ENCODE measurements at places on chromosomes 1 and 21. TPM values are rescaled to one million over a fixed set of nuclear protein-coding genes. Genes with fewer than 3 reads are reported as not detected.
A peak's percentile ranks its signal among the peaks of the same experiment; 100 is the strongest.

Gene USH2A
- total RNA-seq, result not detected

GRCh38 chr1:37486680-37487618 is 12.6 kb downstream of the ZC3H12A start:
- DNase-seq, result peak; percentile 90

GRCh38 chr1:16521288-16521583 is 7.2 kb upstream of the RNU1-1 start:
- DNase-seq, result no peak

DNA sequence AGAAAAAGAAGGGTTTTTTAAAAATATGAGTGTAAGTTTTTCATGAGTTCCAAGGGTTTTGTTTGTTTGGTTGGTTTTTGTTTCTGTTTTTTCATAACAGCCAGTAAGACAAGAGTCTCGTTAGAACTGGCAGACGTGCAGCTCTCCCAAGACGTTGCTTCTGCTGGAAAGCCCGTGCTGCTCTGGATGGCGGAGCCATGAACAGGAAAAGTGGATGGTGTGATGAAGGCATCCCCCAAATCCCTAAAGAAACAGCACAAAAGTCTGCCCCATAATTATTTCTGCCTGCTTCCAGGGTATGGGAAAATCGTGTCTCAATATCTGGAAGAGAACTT is 157.9 kb upstream of the BACE2 start:
- DNase-seq, result no peak

DNA sequence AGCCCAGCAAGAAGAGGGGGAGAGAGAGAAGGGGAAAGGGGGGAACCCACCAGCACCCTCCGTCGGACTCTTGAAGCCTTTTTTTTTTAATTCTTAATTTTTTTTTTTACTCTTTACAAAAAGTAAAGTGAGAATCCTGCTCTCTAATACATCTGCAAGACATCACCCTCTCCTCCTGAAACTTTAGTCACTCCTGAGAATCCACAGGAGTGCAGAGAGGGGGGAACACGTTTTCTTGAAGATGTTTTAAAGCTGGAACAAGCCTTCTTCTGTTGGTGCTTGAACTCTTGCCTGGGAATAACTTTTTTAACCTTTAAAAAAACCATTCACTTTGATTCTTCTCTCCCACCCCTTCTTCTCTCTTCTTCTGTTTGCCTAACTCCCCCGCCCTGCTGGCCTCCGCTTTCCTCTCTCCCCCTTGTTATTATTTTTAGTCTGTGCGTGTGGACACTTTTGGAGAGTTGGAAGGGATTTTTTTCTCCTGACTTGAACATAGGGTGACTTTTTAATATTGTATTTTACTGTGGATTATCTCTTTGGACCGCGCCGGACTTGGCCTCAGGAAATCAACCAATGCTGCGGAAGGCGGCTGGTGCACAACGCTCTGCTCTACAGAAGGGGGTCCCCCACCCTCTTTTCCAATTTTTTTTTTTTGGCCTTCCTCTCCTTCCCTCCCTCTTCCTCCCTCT is 383 bp upstream of the PRRX1 start:
- DNase-seq, result peak; percentile 25

DNA sequence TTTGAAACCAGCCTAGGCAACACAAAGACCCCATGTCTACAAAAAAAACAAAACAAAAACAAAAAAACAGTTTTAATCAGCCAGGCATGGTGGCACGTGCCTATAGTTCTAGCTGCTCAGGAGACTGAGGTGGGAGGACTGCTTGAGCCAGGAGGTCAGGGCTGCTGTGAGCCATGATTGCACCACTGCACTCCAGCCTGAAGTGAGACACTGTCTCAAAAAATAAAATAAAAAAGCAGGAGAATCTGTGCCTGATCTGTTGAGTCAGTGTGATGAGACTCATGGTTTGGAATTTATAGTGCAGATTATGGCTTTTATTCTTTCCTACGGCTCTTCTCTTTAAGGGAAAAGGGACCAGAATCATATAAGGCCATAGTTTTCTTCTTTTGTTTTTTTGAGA is 16.5 kb downstream of the TRIT1 start:
- no peak for DNase-seq

DNA sequence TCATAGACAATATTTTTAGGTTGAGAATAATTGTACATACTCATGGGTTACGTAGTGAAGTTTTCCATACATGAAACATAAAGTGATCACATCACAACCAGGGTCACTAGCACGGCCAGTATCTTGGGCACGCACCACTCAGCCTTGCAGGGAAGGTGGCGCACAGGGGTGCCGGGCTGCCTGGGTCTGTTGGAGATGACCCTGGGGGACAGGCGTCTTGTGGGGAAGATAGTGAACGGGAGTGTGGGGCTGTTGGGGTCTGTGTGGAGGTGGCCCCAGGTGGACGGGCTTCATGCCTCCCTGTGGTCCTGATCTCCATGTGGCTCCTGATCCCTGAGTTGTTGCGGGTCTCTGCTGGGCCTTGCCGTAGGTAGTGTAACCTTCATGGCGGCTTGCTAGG is 38.3 kb upstream of the PRSS38 start:
- no peak for DNase-seq

DNA sequence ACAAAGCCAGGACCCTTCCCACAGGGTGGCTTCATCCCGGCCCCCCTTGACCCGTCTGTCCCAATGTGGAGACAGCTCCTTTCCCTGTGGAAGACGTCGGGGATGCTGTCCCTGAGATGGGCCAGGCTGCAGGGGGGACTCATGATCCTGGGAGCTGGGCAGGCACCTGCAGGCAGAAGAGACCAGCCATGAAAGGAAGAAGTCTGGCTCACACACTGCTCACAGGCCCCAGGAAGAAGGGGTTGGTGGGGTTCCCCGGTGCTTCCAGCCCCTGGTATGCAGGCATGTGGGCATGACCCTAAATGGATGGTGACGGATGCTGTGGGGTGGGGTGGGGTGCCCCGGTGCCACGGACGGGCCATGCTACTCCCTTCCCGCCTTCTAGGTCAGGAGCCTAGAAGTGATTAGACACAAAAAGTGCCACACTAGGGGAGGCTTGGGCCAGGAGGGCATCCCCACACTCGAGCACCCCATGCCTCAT is 8.3 kb downstream of the ACTRT2 start:
- no peak for DNase-seq

Gene LCE2A
- total RNA-seq, result not detected

GRCh38 chr21:33290441-33290840 is 24.3 kb downstream of the IL10RB start:
- DNase-seq, result no peak

DNA sequence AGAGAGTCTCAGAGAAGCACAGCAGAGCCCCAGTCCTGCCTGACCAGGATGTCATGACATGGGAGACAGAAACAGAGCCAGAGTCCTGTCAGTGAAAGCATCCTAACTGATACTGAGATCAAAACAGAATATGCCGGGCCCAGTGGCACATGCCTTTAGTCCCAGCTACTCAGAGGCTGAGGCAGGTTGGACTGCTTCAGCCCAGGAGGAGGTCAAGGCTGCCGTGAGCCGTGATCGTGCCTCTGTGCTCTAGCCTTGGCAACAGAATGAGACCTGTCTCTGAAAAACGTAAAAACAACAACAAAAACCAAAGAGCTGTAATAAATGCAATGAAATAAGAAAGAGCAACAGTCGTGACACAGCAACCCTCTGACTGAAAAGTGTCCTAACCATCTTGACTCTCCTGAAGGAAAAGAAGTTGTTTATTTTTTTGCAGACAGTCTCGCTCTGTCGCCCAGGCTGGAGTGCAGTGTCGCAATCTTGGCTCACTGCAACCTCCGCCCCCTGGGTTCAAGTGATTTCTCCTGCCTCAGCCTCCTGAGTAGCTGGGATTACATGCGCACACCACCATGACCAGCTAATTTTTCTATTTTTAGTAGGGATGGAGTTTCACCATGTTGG is 189.2 kb downstream of the SLC45A1 start:
- no peak for DNase-seq

Gene RGS8
- total RNA-seq, result not detected

- DNase-seq, result no peak
Observed at GRCh38 chr1:79497193-79497773, 490.8 kb upstream of the ADGRL4 start.

GRCh38 chr1:60527567-60527966 is 454.0 kb upstream of the C1orf87 start:
- DNase-seq, result no peak

GRCh38 chr1:22287946-22288520 is 145.1 kb upstream of the WNT4 start:
- no peak for DNase-seq

Gene DCST1
- 0.13 TPM for total RNA-seq

DNA sequence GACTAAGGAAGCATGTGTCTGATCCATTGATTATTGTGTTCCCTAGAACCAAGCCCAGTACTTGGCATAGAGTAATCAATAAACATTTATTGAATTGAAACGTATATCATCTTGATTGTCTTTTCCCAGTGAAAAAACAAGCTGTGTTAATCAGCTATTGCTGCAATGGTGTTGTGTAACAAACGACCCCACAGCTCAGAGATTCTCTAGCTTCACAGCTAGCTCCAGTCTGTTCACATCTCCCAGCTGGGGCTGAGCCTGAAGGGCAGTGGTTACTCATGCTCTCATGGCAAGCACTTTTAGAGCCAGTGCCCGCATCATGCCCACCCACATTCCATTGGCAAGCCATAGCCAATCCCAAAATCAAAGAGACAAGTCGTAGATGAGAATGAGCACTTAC is 237.4 kb upstream of the RAB4A start:
- DNase-seq, result no peak

- DNase-seq, result no peak
Observed at GRCh38 chr1:30919025-30919881, 10.7 kb upstream of the SDC3 start.

- DNase-seq, result no peak
Observed at GRCh38 chr21:29708401-29708800, 231.4 kb downstream of the GRIK1 start.

Measured in gastrocnemius medialis (tissue), 4 donors.